GM04504 (cell line): ENCODE measurements at places on chromosomes 1 and 21.

- peak; percentile 26 for DNase-seq
Measured at GRCh38 chr1:103514920-103515503, 10.5 kb upstream of the RNPC3 start.

GRCh38 chr1:22804406-22804805 lies 93.8 kb downstream of the EPHB2 start:
- no peak for DNase-seq

DNA sequence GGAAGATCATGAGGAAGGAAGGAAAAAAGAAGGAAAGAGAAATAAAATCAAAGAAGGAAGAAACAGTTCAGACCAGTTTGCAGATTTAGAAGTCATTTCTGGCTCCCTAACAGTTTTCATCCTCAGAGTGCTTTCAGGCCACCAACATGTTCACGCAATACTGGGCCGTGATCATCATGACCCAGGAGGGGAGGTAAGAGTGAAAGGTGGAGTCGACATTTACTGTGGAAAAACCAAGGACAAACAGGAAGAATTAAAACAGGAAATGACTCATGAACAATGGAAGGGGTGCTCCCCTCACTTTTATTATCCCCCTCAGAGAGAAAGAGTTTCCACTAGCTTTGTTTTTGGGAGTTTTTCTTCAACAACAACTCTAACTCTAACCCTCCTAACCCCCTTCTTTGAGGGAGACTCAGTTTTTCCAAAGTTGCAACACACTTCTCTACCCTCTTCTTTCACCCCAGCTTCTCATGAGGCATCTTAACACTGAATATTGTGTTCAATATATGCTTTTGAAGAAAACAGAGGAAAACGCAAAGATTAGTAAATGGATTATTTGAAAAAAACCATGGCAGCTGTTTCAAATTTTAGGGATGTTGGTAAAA lies 60.4 kb downstream of the VANGL2 start:
- no peak for DNase-seq

DNA sequence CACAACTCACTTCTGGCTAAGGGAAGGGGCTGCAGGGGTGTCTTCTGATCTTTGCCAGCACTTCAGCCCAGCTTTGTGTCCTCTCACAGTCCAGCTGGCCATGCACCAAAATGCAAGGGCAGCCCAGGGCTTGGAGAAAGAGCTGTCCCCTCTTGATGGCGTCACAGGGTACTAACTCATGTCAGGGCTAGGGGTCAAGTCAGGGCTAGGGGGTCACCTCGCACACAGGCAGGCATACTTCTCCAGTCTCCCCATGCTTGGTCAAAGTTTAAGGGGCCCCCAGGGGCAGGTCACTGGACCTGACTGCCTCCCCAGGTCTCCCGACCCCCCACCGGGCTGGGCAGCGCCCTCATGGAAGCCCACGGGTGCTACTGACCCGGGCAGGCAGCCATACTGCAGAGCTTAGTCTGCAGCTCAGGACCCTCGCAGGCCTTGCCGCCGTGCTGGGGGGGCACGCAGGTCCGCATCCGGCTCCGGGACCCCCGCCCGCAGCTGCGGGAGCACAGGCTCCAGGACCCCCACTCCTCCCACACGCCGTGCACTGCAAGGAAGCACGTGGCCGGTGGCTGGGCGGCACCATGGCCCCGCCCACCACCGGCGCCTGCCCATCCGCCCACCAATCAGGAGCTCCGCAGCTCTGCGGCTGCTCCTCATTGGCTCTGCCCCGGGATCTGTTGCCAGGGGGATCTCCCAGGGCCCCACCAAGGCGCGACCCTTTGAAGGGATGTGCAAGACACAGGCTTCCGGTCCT lies 21.5 kb downstream of the ADGRB2 start:
- DNase-seq = no peak

GRCh38 chr1:58769809-58770320 lies 14.0 kb downstream of the JUN start:
- no peak for DNase-seq

- DNase-seq = no peak
Measured at GRCh38 chr21:46009951-46010705, 28.6 kb downstream of the COL6A1 start.

GRCh38 chr1:63774617-63775417 lies 1.0 kb downstream of the ROR1 start:
- no peak for DNase-seq

DNA sequence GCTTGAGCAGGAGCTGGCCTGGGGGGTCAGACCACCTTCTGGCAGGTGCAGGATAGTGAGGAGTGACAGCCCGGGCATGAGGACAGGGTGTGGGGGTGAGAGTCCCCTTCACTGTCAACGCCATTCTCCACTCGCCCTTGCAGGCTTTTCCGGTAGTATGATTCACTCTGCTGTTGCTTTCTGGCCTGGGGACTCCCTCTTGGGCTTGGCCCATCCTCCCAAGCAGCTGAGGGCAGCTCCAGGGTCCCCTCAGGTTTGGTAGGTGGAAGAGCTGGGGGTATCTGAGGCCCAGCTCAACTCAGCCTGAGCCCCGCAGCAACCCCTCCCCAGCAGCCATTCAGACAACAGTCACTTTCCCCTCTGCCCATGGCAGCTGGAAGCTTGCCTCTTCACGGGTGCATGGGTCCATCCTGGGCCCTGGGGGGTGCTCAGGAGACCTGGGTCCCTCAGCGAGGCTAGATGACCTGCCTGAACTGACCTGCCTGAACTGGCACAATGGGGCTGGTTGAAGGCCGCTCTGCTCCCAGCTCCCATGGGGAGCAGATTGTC lies 1.3 kb downstream of the CLDN19 start:
- no peak for DNase-seq

DNA sequence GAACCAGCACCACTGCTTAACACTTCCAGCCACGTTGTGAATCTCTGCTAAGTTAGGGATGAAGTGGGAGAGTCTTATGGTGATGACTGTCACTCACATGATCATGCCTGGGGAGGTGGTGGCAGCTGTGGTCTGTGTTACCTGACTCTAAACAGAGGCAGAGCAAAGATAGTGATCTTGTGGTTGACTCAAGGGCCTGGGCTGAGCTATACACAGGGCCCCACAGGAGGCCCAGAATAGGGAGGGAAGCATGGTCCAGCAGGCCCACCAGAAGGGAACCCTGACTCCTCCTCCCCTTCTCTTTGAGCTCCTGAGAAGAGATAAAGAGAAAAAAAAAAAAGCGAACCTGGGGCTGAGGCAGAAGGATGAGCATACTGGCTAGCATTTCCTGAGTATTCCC lies 55.0 kb downstream of the PLXNA2 start:
- DNase-seq = no peak

DNA sequence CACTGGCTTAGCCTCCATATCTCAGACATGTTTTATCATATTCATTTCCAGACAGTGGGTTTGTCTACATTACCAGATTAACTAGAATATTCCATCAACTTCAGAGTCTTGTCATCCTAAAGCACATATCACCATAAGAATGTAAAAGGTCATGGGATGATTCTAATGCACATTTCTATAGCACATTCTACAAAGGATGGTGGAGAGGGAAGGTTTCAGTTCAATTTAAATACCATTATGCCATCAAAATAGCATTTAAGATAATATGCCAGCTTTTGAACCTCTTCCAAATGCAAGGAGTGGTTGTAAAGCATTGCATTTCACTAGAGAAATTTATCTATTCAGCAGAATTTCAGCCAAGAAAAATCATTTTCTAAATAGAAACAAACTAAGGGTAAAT lies 970.5 kb downstream of the TTLL7 start:
- no peak for DNase-seq

DNA sequence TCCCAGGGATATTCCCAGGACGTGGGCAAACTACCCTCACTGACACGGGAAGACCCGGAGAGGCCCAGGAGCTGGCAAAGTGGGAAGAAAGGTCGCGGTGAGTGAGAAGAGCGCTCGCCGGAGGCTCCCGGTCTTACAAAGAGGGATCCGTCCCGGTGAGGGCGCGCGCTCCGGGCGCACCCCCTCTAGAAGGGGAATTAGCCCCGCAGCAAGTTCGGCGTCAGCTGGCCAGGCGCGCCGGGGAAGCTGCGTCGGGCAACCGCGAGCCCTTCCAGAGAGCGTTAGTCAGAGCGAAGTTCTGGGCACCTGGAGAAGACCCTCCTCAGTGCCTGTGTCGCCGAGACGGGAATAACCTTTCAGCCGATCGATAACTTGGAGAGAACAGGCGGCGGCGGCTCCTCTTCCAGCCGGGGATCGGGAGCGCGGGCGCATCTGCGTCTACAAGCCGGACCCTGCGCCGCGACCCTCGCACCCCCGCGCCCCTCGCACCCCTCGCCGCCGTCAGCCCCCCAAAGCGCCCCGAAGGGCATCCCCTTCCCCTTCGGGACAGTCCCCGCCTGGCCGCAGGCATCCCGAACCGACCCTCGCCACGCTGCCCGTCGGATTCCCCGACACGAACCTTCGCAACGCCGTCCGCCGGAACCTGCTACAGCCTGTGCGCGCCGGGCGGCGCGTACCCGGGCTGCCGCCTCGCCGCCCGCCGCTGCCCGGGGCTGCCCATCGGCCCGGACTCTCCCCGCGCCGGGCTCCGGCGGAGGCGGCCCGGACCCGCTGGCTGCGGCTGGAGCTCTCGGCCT lies 485 bp downstream of the SIPA1L2 start:
- DNase-seq = no peak

- DNase-seq = no peak
Measured at GRCh38 chr21:41483973-41484372, 24.0 kb downstream of the TMPRSS2 start.

DNA sequence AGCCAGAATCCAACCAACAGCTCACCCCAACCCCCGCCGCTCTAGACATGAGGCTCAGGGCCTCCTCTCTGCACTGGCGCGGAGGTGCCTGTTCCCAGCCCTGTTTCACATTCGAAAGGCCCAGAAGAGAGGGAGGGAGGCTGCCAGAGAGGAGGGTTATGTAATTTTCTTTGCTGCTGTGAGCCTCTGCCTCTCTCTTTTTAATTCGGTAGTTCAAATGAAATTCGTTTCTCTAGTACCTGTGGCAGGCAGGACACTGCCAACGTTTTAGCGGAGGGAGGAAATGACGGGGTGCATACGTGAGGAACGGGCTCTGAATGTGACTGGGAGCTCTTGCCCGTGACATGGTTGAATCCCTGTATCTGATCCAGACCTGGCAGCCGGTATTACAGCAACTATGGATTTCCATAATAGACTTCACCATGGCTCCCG lies 9.4 kb downstream of the PRDM16 start:
- no peak for DNase-seq

DNA sequence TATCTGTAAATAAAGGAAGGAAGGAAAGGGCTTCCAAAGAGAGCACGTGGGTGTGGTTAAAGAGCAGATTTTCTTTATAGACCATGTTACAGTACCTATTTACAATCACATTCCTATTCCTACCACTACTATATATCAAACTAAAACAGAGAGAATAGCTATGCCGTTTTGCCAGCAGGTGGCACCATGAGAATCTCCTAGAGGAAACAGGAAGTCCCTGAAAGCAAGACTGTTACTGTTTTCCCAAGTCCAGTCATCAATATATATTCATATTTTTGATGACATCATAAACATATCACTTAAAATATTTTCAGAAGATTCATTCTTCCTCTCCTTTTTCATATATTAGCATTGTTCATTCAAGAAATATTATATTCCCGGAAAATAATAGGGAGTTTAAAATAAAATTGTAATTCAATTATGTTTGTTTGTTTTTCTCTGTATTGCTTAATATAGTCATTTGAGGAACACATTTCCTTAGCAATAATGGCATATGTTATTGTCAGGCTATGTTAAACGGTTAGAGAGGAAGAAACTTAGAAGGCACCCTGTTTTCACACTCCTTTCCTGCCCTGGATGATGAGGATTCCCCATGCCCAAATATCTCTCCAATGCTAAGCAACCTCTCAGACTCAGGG lies 6.6 kb downstream of the CCDC190 start:
- DNase-seq = peak; percentile 36

DNA sequence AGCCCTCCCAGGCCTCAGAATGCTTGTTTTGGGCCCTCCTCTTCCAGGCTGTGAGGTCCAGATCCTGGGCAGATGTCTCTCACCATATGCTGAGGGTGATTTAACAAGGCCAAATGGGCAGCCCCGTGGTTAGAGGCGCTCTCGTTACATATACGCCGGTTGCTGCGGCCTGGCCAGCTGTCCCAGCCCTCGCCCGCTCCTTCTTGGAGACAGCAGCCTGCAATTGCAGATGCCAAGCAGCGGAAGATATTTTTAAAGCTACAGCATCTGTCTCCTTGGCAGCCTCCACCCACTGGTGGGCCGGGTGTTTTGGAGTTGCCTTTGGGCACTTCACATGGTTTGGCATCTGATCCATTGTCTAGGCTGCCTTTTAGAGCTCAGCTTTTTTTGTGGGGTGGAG lies 178.8 kb upstream of the NFIA start:
- peak; percentile 10 for DNase-seq

DNA sequence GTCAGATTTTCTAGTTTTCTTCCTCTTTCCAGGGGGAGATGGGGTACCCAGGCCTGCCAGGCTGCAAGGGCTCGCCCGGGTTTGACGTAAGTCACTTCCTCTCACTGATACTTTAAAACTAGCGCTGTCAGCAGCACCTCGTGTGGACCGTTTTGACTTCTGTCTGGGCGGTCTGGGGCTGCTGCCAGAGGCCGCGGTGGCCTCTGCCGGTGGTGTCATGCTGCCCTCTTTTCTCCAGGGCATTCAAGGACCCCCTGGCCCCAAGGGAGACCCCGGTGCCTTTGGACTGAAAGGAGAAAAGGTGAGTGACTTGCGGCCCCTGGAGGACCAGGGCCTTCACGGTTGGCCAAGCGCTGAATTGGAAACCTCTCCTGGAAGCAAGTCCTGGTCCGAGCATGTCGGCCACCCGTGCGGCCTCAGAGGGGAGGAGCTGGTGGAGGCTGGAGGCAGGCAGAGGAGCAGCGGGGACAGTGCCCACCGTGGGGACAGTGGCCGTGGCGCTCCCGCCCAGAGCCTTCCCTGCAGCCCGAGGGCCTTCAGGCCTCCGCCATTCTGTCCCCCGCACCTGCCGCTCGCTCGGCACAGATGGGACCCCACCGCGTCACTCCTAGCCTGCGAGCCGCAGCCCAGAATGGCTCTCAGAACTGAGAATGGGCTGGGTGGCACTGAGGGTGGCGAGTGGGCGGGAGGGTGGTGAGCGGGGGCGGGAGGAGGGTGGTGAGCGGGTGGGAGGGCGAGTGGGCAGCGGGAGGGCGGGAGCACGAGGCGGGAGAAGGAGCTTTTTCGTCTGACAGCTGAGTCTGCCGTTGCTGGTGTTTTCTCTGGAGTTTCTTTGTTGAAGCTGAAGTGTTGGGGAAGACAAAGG lies 9.4 kb downstream of the COL6A1 start:
- DNase-seq = no peak
